ENCODE measurements at places on chromosomes 11 and 22. TPM values are rescaled to one million over a fixed set of nuclear protein-coding genes. Genes with fewer than 3 reads are reported as not detected.

GRCh38 chr11:116687458-116688201 lies 85.2 kb downstream of the BUD13 start:
- no peaks in the 10 kb centered on the region for H3K36me3 ChIP-seq
- peaks cover 25% of the 10 kb centered on the region for H3K27me3 ChIP-seq
- no peak for DNase-seq
- H3K27ac ChIP-seq = no peak overlapping the region

- H3K4me3 ChIP-seq = no peak overlapping the region
- peaks cover 28% of the 10 kb centered on the region for H3K4me1 ChIP-seq
- H3K27ac ChIP-seq = no peak overlapping the region
- DNase-seq = no peak
Measured at GRCh38 chr22:46848197-46848596, 85.7 kb downstream of the TBC1D22A start.

DNA sequence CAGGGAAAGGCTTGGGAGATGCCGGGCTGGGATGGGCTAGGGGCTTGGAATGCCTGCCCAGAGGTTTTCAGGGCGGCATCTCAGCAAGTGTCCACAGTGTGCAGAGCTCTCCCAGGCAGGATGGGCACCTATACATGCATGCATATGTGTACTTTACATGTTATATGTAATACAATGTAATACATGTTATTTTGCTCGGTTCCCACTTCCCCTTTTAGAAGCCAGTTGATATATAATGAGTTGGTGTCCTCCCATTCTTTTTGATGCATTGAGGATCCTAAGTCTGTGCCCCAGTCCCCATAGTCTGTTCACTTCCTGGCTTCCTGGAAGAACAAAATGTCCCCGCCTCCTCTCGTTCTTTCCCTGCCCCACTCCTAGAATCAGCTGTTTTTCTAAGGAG lies 20.1 kb upstream of the EIF3D start:
- no peak for DNase-seq
- no peaks in the 10 kb centered on the region for H3K27me3 ChIP-seq
- no peaks in the 10 kb centered on the region for H3K36me3 ChIP-seq
- H3K4me3 ChIP-seq = no peak overlapping the region

Gene CD81
- total RNA-seq = 218 TPM

Gene CYTH4
- 77.0 TPM for total RNA-seq

DNA sequence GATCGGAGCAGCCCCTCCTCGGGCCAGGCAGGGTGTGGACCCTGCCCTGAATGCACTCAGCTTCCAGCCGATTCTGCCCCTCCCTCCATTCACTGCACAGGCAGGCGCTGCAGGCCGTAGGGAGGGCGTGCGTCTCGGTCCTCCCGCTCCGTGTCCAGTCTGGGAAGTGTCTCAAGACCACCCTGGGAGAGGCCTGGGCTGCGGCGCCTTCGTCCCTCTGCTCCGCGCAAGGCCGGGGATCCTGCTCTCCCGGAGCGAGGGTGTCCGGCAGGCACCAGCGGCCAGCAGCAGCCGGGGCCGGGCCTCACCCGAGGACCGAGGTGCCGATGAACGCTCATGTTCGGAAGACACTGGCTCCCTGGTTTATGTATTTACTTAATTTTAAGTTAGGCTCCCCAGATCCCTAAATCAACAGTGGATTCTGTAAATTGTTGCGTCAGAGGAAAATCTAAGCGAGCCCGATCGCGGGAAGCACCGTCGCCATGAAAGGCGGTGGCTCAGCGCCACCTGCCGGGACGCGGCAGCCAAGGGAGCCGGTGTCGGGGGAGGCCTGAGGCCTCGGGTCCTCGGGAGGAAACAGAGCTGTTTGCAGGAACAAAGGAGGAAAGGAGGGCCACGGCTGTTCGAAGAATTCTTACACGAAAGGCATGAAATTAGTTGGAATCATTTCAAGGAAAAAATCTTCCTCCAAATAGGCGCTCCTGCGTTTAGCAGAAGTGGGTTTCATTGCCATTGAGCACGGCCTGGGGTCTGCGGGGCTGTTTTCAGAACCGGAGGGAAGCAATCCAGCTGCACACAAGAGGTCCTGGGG lies 195.3 kb downstream of the BRD1 start:
- peak; percentile 55 for DNase-seq
- peak overlapping the region; percentile 49 for H3K4me3 ChIP-seq
- H3K27ac ChIP-seq = peak overlapping the region; percentile 21

DNA sequence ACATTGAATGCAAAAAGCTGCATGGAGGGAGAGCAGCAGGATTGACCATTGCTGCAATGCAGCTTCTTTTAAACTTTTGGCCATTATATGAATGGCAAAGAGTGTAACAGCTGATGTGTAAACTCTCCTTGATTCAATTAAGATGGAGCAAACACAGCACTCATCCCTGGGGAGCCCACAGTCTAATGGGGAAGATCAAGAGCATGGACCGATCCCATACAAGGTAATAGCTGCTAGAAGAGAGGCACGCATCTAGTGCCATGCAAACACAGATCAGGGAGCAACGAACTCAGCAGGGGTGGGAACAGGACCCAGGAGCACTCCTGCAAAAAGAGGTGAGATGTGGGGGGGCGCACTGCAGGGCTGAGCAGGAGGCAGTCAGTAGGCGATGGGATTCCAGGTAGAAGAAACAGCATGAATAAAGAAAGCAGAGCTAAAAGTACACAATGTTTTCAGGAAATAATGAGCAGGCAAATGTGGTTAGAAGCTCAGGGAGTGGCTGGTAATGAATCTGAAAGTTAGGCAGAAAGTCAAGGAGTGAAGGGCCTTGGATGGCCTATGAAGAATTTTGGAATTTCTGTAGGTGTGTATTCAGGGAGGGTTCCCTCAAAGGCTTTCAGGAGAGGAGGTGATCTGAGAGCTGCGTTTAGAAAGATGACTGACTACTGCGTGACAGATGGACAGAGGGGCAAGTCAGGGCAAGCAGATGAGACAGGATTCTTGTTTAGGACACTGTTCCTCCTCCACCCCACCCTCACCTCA lies 17.2 kb upstream of the BMAL1 start:
- no peak overlapping the region for H3K4me3 ChIP-seq
- H3K27me3 ChIP-seq = no peaks in the 10 kb centered on the region
- H3K36me3 ChIP-seq = no peaks in the 10 kb centered on the region

GRCh38 chr22:46187862-46188261 lies 37.5 kb downstream of the PPARA start:
- no peak for DNase-seq
- H3K4me3 ChIP-seq = no peak overlapping the region
- H3K36me3 ChIP-seq = peaks cover 43% of the 10 kb centered on the region
- H3K4me1 ChIP-seq = peaks cover 2% of the 10 kb centered on the region
- H3K27ac ChIP-seq = no peak overlapping the region

DNA sequence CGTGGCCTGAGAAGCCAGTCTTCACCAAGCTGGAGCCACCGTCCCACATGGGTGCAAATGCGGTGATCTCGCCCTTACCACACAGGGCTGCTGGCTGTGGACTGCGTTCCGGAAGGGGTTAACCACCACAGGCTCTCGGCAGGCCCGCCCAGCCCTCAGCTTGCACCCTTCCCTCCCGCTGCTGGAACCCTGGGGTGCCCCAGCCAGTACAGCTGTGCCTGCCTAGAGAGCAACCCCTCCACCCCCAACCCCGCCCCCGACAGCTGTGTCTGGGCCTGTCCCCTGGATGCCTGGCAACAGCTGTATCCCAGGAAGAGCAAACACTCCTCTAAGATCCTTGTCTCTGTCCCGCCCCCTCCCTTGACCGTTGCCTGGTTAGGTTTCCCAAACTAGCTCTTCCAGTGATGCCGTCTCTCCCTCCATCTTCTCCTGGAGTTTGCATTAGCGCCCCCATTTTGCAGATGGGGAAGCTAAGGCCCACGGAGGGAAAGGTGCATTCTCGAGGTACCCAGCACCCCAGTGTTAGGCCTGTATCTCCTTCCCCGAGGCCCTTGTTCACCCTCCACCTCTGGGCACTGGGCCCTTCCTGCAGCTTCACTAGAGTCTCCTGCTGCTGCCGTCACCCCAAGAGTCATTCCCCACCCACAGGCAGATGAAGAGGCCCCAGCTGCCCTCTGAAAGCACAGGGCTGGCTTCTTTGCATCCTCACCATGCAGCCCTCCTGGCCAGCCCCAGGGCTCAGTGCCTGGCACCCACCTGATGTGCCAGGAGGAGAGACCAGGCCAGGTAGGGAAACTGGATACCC lies 12.6 kb upstream of the COX8A start:
- no peak overlapping the region for H3K27ac ChIP-seq
- no peak overlapping the region for H3K4me3 ChIP-seq
- peak; percentile 85 for DNase-seq

DNA sequence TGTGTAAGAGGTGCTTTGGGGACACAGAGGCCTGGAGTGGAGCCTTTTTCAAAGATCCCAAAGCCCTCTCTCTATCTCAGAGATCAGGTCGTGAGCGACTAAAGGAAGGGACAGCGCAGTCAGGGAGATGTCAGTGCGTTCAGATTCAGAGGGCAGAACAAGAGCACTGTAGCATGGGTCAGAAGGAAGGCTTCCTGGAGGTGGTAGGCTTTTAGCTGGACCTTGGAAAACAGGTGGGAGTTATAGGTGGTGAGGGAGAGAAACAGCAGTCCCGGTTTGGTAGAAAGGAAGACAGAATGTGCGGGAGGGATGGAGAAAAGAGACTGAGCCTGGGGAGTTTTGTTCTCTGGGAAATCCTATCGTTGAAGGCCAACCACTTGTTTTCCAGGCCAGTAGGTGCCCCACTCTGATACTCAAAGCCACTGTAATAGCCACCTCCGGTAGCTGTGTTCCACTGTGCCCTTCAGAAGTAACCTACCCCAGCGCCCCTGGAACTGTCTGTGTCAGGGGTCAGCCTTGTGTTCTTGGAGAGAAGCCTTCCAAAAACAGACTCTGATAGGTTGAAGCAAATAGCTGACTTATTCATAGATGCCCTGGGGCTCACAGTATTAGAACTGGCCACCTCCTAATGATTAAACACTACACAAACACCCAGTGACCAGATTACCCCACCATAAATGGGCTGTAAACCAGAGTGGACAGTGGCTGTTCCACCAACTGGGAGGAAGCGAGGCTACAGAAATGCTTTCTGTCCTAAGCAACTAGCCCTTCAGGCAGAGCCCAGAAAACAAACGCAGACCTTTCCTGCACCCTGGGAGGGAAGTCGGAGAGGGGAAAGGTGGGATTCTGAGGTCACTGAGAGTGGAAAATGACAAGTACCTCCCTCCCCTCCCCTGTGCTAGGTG lies 157.7 kb downstream of the DBX1 start:
- no peak overlapping the region for H3K4me3 ChIP-seq
- no peaks in the 10 kb centered on the region for H3K27me3 ChIP-seq
- no peak for DNase-seq
- no peaks in the 10 kb centered on the region for H3K4me1 ChIP-seq

GRCh38 chr22:43142880-43143562 lies at the start of gene MCAT:
Gene MCAT, minus strand, starts transcription at chr22:43143398. Its CDS starts 50 bp downstream, at chr22:43143348.
- DNase-seq = peak; percentile 96
- H3K36me3 ChIP-seq = peaks cover 31% of the 10 kb centered on the region
- peak within 1 kb of the TSS; percentile 97 for H3K4me3 ChIP-seq
- H3K27ac ChIP-seq = peak within 1 kb of the TSS; percentile 80
- no peaks in the 10 kb centered on the region for H3K27me3 ChIP-seq

Gene OR2D3
- total RNA-seq = not detected

- peaks cover 25% of the 10 kb centered on the region for H3K27me3 ChIP-seq
- DNase-seq = peak; percentile 85
- H3K36me3 ChIP-seq = no peaks in the 10 kb centered on the region
- H3K4me3 ChIP-seq = peak overlapping the region; percentile 78
- peak overlapping the region; percentile 71 for H3K27ac ChIP-seq
- H3K4me1 ChIP-seq = peaks cover 32% of the 10 kb centered on the region
Measured at GRCh38 chr11:7673724-7674434, 579 bp upstream of the CYB5R2 start.

GRCh38 chr22:47457021-47457420 lies 694.6 kb downstream of the TBC1D22A start:
- no peaks in the 10 kb centered on the region for H3K27me3 ChIP-seq
- no peak overlapping the region for H3K27ac ChIP-seq

Gene ARFGAP3
- total RNA-seq = 4.6 TPM

DNA sequence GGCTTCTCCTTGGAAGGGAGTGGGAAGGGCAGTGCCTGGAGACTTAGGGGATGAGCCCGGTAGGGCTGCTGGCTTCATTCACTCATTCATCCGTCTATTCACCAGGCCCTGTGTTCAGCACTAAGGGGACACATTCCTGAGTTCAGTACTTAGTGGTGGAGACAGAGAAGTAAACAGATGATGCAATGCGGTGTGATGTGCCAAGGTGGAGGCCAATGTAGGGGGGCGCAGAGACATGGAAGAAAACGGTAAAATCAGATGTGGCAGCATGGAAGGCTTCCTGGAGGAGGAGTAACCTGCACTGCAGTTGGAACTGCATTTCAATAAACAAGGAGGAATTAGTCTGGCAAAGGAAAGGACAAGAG lies 21.3 kb downstream of the GRIK4 start:
- H3K36me3 ChIP-seq = no peaks in the 10 kb centered on the region
- no peaks in the 10 kb centered on the region for H3K4me1 ChIP-seq
- peaks cover 46% of the 10 kb centered on the region for H3K27me3 ChIP-seq
- no peak overlapping the region for H3K27ac ChIP-seq
- no peak for DNase-seq
- H3K4me3 ChIP-seq = no peak overlapping the region

Data from stomach (tissue), 19 donors.